ENCODE measurements at places on chromosomes 1 and 21.
A peak's percentile ranks its signal among the peaks of the same experiment; 100 is the strongest.

- DNase-seq = no peak
Measured at GRCh38 chr1:57319165-57319564, 104.7 kb downstream of the DAB1 start.

DNA sequence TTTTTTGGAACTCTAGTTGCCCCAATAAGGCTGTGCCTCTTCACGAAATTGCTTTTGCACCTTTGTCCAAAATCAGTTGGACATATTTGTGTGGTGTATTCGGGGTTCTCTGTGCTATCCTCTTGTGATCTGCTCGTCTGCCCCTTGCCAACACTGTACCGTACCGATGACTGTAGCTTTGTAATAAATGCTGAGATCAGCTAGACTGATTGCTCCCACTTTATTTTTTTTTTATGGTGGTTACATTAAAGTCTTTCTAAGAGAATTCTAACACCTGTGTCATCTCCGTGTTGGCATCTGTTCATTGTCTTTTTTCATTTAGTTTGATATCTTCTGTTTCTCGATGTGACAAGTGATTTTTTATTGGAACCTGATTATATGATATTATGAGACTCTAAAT is 94.1 kb downstream of the ADARB1 start:
- no peak for DNase-seq

DNA sequence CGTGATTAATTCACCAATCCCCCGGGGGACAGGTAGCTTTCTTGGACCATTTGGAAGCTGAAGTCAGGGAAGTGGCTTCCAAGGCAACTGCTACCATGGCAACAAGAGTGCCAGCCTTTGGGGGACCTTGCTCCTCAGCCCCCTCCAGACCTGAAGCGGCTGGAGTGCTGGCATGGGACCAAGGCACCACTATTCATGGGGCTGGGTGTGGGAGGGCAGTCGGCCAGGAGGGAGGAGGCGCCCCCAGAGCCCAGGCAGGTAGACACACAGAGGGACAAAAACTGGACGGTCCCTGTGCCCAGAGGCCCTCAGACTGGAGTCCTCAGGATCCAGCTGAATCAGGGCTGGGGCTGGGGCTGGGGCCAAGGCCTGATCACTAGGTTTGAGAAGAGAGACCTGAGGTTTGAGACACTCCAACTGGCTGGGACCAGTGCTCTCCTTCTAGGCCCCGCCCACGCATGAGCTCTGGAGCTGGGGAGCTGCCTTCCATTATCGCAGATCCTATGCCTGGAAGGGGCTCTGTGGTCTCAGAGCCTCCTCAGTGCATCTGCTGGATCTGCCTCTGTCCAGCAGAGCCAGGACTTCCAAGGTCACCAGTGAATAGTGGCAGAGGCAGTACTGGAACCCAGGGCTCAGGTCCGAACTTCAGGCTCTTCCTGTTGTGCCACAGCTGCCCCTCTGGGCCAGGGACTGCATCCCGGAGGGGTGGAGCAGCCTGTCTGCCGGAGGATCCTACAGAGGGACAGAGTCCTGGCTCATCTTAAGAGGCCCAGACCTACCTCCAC is 3.3 kb upstream of the KNCN start:
- DNase-seq = no peak

- DNase-seq = peak; percentile 27
Measured at GRCh38 chr1:119870917-119871596, 25.3 kb downstream of the ADAM30 start.

GRCh38 chr1:115976921-115977498 is 697 bp downstream of the SLC22A15 start:
- DNase-seq = peak; percentile 38

- DNase-seq = no peak
Measured at GRCh38 chr1:245583575-245584330, 429.0 kb downstream of the KIF26B start.

DNA sequence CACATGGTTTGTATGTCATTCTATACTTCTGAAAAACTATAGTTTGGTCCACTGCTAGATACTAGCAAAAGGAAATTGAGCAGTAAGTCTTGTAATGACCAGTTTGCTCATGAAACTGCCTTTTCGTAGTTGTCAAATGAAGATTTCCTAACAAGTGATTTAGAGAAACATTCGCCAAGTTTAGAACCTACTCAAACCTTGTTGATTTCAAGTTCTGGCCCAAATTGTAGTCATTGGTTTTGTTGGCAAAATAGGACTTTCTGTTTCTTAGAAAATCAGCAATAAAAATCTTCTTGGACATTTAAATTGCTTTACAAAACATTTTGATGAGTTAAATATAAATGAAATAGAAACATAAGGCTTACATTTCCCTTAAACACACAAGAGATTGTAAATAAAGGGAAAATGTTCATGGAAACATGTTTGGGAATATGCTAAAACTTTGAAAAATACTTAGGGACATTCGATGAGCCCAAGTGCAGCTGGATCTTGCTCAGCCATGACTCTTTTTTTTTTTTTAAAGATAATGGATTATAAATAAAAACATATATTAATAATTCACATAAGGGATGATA is 178.5 kb upstream of the LYPLAL1 start:
- DNase-seq = no peak

DNA sequence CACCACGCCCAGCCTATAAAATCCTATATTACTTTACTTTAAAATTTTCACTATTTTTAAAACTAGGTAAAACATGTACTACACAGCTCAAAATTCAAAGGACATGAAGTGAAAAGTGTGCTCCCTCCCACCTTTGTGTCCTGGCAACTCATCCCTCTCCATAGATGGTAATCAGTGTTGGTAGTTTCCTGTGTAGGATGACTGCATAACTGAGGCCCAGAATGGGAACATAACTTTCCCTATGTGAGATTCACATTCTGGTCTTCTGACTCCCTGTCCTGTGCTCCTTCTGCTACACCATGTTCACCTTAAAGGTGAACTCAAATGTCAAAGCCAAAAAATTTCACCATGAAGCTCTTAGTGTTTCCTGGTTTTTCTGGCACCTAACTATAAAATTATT is 39.3 kb downstream of the XKR8 start:
- DNase-seq = no peak

GRCh38 chr1:231057410-231057809 is 17.4 kb upstream of the FAM89A start:
- no peak for DNase-seq

GRCh38 chr1:186535388-186536133 is 74.6 kb upstream of the PDC start:
- no peak for DNase-seq

DNA sequence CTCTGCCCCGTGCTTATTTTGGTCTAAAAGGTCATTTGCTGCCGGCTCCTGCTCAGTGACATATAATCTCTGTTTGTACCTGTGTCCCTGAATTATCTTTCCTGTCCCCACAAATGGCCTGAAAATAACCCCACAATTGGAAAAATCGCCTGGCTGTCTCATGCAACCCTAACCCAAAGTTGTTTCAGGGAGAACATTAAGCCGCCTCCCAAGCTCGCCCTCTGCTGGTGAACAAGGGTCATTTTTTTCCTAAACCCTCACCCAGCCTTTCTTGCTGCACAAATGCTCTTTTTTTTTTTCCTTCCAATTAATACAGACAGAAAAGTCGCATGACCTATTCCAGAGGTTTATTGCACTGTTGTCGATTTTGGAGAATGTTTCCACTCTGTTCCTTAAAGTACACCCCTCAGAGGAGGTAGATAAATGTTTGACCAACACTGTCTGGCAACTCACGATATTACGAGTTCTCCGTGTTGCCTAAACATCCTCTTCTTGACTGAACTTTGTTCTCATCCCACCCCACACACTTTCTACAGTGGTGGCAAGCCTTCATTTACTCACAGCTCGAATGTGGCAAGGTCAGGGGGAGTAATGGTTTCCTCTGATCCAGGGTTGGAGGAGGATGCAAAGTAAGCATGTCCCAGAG is 148.7 kb downstream of the ZZZ3 start:
- DNase-seq = peak; percentile 66

DNA sequence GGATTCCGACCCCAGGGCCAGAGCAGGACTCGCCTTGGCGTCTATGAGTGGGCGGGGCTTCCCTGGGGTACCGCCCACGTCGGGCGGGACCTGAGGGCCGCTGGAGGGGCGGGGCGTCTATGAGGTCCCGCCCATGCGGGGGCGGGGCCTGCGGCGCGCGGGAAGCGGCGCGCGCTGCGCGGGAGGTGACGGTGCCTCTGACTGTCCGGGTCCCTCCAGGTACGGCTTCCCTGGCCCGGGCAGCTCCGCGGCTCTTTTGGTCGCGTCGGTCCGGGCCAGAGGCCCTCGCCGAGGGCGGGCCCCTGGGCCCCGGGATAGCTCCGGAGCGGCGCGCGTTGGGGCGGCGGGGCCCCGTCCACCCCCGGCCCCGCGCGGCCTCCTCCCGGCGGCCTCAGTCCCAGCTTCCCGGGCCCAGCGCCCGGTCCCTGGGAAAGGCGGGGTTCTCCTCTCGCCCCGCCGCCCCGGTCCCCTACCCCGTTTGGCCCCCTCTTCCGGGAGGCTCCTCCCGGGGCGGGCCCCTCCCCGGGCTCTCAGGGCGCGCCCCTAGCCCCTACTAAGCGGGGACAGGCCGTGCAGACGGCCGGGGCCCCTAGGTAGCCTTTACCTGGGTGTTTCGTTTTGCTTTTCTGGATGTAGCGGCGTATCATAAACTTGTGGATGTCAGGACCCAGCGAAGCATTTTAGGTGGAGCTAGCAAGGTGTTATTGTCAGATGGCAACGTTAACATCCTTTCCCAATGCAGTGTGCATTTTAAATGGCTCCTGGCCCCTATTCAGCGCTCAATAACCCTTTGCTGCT is at the start of gene CHAF1B:
CHAF1B (plus strand) TSS at position 160 of the 798 bp plus-strand sequence. CDS start 745 bp downstream, outside the sequence.
- peak; percentile 36 for DNase-seq

DNA sequence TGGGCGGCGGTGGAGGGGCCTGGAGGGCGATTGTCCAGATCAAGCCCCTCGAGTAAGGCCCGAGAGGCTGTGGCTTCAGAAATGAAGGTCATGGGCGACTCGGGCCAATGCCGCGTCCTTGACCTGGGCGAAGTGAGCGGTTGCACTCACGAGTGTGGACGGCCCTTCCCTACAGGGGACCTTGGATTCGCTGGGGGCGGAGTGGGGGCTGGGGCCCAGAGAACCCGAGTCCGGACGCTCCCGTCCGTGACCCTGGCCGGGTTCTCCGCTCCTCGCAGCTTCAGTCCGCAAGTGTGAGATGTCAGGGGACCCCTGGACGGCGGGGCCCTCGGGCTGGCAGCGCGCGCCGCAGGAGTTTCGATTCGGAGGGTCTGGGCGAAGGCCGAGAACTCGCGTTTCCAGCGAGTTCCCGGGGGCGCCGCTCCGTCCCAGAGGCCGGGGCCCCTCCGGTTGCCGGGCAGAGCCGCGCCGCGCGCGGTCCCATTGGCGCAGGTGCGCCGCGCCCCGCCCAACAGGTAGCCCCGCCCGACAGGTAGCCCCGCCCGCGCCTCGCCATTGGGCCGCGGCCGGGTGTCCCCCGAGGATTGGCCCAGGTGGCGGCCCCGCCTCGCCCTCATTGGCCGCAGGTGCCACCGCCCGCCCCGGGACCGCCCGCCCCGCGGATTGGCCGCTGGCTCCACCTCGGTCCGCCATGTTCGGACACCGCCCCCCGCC is at the start of gene PRKCZ:
PRKCZ (plus strand) TSS at position 694 of the 714 bp plus-strand sequence. CDS start 220 bp downstream, outside the sequence.
- no peak for DNase-seq

DNA sequence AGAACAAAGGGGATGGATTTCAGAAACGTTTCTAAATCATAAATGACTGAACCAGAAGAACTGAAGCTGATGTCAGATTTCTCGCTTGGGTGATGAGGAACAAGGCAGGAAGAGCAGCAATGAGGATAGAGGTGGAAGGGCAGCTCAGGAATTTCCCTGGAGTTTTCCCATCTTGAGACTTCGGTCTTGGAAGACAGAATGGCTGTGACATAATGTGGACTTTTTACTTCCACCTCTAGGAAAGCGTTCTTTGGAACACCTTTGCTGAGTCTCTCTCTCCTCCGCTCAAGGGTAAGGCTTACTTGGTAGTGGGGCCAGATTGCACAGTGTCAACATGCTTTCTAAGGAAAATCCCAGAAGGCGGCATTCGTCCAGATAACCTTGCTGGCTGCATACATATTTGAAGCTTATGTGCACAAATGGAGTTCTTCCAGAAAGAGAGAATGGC is 36.6 kb downstream of the DEGS1 start:
- no peak for DNase-seq

DNA sequence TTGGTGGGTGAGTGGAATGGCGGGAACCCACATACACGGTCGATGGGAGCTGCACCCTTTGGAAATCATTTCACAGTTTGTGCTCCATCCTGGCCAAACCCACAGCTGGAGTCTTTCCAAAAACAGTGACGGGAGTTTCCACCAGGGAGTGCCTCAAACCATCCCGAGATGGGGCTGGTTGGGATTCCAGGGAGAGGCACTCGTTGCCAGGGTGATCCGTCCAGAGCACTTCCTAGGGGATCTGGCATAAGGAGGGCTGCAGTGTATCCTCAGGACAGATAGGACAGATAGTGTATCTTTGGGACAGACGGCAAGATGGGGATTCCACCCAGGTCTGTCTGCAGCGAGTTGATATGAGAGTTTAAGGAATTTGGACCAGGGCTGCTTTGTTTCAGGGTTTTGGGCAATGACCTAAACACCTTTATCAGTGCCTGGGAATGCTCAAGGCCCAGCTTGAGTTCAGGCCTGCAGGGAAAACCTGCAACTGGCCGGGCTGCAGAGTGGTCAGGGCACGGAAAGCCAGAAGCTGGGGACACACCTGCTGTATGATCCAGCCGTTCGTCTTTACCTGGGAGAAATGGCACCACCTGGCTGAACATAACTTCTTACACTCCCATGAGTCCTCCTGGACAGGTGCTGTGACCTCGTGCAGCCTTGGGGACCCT is 3.4 kb upstream of the POFUT2 start:
- no peak for DNase-seq

DNA sequence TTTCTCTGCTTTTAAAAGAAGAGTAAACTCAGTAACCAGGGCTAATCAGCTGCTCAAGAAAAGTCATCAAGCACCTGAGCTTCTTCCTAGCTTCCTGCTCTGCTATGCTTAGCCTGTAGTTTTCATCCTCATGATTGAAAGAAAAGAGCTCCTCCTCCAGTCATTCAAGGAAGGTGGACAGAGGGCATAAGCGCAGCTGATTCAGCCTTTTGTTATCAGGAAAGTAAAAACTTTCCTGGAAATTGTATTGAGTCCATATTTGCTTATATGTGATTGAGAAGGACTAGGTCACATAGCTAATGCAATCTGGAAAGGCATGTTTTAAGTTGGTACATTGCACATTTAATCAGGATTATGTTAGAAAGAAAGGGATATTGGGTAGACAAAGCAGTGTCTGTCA is 8.5 kb upstream of the BACH1 start:
- DNase-seq = no peak

GRCh38 chr1:40783001-40783905 is at the start of gene KCNQ4:
KCNQ4 (plus strand) TSS chr1:40783787; CDS start chr1:40784094, 307 bp downstream.
- DNase-seq = no peak

GRCh38 chr1:182227864-182228547 is 163.6 kb downstream of the GLUL start:
- DNase-seq = no peak

All from nucleus accumbens (tissue), 56 donors.